ENCODE measurements at places on chromosomes 7 and 10. TPM values are rescaled to one million over a fixed set of nuclear protein-coding genes. Genes with fewer than 3 reads are reported as not detected.

DNA sequence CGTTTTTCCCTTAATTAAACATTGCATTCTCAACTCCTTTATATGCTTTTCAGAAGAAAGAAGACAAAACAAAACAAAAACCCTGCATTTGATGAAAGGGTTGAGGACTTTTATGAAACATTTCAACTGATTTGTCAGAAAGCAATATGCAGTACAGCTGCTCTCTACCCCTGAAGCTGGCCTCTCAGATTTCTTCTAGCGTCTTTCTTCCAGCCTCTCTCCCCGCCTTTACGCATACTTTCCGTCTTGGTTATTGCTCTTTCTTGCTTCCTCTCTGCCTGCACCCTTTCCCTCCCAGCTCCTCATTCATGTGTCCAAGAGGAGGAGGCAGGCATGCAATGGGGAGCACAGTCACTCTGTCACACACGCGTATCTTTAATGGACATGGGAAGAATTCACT, 91.0 kb upstream of the COL1A2 start:
- DNase-seq, result no peak

- no peak for DNase-seq
Measured at GRCh38 chr10:17383801-17384555, 70.4 kb downstream of the ST8SIA6 start.

Gene NPY4R2
- not detected for total RNA-seq

- DNase-seq, result no peak
Measured at GRCh38 chr7:125773113-125773785, 843.6 kb upstream of the POT1 start.

GRCh38 chr10:29443745-29444523, 155.1 kb downstream of the LYZL1 start:
- no peak for DNase-seq

DNA sequence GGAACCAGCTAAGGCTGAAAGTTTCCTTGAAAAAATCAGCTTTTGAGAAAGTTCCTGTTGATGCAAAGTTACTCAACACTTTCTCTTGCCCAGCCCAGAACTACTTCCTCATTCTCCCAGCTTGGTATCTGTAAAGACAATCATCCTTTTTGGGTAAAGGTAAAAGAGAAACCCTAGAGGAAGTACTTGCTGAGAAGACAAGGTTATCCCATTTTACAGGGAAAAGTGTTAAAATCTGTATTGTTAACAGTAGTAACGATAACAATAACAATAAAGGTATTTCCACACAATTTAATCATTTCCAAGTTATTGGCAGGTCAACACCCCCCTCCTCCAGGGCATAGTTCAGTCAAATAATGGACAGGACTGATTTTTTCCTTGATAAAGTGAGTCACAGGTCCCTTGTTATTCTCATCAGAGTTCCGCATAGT, 2.4 kb downstream of the ALOX5 start:
- DNase-seq, result no peak

- no peak for DNase-seq
Measured at GRCh38 chr7:154347700-154348266, 295.6 kb downstream of the DPP6 start.

Gene HTR7
- total RNA-seq, result not detected

DNA sequence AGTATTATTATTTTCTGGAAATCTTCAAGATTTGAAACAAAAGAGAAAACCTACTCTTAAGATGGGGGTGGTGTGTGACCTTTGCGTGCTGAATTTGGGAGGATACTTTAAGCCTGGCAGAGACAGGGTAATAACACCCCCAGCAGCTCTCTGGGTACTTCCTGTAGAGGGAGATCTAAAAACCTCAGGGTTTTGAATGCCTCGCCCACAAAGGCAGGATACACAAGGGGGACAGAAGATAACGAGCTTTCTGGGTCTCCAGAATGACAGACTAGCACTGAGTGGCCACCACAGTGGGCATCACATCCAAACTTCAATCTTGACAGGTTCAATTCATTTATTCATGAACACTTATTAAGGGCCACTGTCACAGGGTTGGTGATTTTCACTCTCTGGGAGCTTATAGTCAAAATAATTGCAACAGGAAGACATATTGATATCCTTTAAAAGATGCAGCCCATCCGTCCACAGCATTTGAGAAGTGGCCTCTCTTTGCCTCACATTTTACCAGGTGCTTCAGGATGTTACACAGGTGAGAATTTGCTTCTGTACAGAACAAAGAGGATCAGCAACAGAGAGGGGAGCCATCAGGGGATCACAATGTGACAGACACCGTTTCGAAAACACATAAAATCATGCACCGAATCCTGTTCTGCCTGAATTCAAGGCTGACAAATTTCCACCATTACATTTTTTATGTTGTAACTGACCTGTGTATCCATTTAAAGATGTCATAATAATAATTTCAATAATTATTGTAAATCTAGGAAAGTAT, 14.3 kb downstream of the CPA1 start:
- peak; percentile 41 for DNase-seq

Gene KIFBP
- 16.4 TPM for total RNA-seq

GRCh38 chr10:113679463-113680189, at the start of gene CASP7:
CASP7 (plus strand) TSS chr10:113679912; CDS start chr10:113697494, 17,582 bp downstream.
- peak; percentile 87 for DNase-seq

Gene VGF
- 0.33 TPM for total RNA-seq

- no peak for DNase-seq
Measured at GRCh38 chr10:132162590-132163277, 24.0 kb upstream of the DPYSL4 start.

DNA sequence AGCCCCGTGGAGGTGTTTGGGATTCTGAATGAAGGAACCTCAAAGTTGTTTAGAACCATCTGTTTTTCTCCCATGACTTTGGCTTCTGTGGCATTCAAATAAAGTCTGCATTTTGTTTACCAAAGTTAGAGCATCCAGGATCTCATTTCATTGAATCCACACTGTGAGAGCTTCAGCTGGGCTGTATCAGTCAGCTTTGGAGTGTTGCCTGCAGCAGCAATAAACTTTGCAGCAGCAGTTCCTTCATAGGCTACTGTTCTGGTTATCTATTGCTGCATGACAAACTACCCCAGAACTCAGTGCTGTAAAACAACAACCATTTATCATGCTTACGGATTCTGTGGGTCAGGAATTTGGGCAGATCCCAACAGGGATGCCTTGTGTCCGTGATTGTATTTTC, 1575.2 kb upstream of the LRRTM3 start:
- DNase-seq, result no peak

Gene SLC16A9
- 0.48 TPM for total RNA-seq

- DNase-seq, result no peak
Measured at GRCh38 chr7:45217358-45217757, 59.8 kb downstream of the RAMP3 start.

Gene PIP
- total RNA-seq, result not detected

DNA sequence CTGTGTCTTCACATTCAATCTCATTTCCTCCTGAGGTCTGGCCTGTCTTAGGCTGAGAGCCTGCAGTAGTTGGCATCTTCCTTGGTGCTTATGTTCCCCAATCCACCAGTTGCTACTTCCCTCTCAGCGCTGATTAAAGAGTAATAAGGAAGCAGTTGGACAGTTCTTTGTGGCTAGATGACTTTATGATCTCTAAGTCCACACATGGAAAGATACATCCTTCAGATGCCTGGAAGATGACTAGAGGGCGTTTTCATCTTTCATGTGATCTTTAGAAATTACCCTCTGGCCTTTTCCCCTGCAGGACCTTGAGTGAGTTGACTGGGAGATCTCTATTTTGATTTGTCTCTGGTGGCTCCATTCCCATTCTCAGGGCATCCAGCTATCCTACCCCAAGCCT, 204.5 kb downstream of the GRM3 start:
- DNase-seq, result no peak

DNA sequence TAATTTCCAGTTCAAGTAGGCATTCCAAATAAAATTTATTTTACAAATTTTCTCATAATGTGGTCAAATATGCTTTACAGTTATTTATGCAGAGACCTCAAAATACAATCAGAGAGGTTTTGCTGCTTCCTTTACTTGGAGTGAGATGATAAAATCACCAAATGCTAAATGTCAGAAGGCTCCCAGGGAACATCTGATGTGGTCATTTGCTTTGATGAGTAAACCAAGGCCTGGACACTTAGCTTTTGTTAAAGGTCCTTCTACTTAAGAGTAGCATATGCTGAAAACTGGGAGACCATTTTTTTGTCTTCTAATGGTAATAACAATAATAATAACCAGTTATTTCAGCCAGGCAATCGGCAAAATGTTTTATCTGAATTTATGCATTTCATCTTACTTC, 60.6 kb upstream of the AKR1E2 start:
- no peak for DNase-seq

- no peak for DNase-seq
Measured at GRCh38 chr7:131897016-131897789, 340.8 kb upstream of the PODXL start.

DNA sequence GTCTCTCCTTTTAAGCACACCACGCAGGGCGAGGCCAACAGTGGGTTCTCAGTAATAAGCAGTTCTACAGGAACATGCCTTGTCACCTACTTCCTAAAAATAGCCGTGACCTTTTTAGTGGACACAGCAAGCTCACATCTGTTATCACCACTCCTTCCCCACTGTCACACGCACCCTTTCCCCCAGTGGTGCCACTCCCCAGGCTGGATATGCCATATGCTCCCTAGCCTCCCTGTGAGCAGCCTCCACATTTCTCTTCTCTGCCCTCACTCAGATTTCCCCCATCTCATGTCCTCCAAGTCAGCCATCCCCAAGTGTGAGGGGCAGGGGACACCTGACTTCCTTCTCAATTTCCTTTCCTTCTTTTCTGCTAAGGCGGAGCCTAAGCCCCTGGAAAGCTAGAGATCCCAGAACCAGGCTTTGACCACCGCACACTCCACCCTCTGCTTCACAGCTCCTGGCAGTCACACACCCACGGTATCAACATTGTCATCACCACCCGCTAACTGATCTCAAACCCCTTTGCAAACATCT, 3.7 kb downstream of the ANXA11 start:
- DNase-seq, result no peak

Gene TMEM273
- 100 TPM for total RNA-seq

DNA sequence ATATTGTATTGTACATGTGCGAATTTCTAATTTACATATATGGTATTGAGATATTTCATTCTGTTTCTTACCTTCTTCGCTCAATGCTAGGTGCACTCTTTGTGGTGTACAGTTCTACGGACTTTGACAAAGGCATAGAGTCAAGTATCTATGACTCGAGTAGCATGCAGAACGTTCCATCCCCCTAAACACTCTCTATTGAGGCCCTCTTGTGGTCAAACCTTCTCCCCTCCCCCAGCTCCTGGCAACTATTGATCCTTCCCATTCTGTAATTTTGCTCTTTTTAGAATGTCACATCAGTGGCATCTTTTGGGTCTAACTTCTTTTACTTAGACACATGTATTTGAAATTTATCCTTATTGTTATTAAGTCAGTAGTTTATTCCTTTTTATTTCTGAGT, 30.7 kb upstream of the GDF10 start:
- peak; percentile 9 for DNase-seq

GRCh38 chr7:142853739-142854371, 1.0 kb upstream of the EPHB6 start:
- peak; percentile 68 for DNase-seq

Gene ITPRID1
- total RNA-seq, result not detected

GRCh38 chr7:49150486-49150885, 226.1 kb downstream of the CDC14C start:
- DNase-seq, result no peak

DNA sequence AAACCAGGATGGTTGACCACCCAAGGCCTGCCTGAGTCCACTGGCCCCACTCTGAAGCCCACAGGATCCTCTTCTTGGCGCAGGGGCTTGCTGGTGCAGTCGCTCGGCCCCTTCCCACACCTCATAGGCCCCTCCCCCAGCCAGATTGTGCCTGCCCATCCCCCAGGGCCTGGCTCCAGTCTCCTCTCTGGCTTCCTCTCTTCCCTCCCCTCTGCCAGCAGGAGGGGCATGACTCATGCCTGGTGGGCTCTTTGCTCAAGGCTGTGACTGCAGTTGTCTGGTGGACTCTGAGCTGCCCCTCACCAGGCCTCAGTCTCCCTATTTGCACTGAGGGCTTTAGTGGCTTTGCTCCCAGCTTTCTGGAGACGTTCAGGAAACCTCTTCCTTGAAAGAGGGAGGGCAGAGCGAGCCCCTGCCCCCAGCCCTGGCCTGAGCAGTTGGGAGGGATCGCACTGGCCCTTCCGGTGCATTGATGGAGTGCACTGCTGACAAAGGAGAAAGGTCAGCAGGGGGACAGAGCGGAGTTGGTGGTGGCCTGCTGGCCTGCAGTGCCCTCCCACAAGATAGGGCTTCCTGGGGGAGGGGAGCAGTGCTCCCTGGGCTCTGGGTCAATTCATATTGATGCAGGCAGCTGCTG, 60.7 kb downstream of the ZMIZ1 start:
- DNase-seq, result no peak

DNA sequence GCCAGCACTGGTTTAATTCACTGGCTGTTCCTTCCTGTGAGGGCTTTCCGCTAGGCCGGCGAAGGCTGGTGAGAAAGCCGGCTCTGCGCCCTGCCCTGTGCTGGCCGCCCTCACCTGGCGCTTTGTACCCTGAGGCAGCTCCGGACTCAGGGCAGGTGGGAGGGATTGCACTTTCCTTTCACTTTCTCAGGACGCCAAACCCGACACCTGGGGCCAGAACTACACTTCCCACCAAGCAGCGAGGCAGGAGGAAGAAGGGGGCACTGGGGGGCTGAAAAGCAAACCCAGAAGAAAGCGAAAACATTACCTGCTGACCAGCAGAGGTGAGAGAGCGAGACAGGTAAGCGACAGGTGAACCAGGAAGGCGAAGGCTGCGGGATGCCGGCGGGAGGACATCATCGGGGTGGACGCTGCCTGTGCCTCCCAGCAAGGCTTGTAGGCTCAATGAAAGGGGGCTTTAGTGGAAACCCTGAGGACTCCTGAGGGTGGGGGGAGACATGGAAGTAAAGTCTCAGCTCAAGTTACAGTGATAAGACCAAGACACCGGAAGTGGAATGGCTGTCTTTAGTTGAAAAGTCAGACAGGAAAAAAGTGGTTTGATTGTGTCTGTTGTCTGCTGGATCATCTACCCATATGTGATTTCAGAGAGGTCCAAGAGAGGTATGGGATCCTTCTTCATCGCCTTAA, at the start of gene RAB19:
Gene RAB19, plus strand, starts transcription at position 181 of the 687 bp plus-strand sequence. CDS start 3,589 bp downstream, outside the sequence.
- DNase-seq, result peak; percentile 53

Gene CEP41
- 15.7 TPM for total RNA-seq

DNA sequence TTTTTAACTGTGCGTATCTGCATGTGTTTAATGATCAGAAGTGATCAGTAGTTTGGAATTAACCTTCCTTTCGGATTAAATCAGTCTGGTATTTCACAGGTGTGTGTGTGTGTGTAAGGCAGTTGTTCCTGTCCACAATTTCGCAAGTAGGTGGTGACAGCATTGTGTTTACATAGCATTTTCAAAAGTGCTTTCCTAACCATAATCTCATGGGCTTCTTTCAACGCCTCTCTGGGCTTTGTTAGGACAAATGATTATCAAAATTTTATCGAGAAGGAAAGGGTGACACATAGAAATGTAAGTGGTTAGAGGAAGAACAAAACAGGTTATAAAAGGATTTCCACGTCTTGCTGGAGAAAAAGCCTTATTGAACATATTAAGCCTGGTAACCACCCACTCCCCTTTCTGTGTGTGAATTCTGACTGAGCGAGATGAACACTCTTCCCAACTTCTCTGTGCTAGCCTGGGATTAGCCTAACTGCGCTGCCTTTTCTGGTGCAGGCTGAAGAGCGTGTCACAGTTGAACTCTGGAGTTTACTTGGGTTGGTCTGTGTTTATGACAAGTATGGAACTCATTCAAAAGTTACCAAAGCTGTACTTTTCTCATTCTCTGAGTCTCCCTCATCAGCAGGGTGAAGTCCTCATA, 292.3 kb upstream of the PITRM1 start:
- no peak for DNase-seq

GRCh38 chr7:96794063-96794462, 84.4 kb upstream of the SEM1 start:
- DNase-seq, result no peak
